Neuronal stem cell (in vitro differentiated cells): ENCODE measurements at places on chromosomes 16 and 17.

DNA sequence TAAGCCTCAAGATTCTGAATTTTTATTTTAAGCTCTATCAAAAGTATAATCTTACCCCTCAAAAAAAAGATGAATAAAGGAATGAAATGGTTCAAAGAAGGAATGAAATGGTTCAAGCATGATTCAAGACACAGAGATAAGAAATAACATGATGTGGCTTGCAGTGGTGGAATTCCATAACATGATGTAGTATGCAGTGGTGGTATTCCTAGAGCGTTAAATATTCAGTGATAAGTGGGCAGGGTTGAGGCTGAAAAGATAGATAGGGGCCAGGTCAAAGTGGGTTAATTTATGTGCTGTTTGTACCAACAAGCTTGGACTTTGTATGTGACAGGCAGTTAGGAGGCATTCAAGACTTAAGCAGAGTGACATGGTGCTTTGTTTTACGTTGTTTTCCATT is 29.6 kb downstream of the TNRC6A start:
- no peak for DNase-seq

DNA sequence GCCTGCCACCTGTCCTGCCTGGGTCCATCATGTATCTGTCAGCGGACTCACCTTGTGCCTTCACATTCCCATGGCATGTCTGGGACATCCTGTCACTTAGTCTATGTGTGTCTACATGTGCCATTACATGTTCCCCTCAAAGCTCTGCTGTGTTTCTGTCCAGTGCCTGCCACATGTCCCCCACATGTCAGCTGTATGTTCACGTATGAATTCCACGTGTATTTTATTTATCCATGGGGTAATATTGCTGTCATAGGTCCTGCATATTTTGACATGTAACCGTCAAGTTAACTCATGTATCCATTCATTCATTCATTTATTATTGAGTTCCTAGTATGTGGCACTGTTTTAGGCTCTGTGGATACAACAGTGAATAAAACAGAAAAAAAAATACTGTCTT is 20.8 kb downstream of the TMEM92 start:
- no peak for DNase-seq

- DNase-seq = no peak
Observed at GRCh38 chr17:28819582-28819981, 23.0 kb downstream of the FAM222B start.

- no peak for DNase-seq
Observed at GRCh38 chr16:81266680-81267095, 28.2 kb downstream of the BCO1 start.

- DNase-seq = no peak
Observed at GRCh38 chr16:50299508-50300105, 33.3 kb downstream of the ADCY7 start.

GRCh38 chr16:56163938-56164337 is 27.4 kb upstream of the GNAO1 start:
- DNase-seq = no peak

GRCh38 chr17:640436-640835 is 74.2 kb downstream of the VPS53 start:
- no peak for DNase-seq

DNA sequence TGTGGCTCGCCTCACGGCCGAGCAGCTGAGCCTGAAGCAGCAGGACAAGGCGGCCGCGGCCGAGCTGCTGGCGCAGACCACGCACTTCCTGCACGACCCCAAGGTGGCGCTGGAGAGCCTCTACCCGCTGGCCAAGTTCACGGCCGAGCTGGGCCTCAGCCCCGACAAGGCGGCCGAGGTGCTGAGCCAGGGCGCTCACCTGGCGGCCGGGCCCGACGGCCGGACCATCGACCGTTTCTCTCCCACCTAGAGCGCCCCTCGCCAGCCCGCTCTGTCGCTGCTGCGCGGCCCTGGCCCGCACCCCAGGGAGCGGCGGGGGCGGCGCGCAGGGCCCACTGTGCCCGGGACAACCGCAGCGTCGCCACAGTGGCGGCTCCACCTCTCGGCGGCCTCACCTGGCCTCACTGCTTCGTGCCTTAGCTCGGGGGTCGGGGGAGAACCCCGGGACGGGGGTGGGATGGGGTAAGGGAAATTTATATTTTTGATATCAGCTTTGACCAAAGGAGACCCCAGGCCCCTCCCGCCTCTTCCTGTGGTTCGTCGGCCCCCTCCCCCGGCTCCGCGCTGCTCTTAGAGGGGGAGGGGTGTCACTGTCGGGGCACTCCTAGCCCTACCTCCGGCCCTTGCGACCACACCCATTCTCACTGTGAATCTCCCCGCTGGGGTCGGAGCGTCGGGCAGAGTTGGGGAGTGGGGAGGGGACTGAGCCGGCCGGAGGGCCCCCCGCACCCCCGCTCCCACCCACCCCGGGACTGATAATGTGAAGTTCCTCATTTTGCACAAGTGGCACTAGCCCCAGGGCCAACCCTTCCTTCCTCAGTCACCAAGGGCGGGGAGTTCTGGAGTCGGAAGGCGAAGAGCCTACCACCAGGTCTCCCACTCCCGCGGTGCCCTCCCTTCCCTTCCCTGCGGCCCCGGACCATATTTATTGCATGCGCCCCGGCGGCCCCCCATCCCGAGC is 4.0 kb downstream of the HIC1 start:
- no peak for DNase-seq

GRCh38 chr16:642189-643049 is 791 bp downstream of the MCRIP2 start:
- no peak for DNase-seq

- no peak for DNase-seq
Observed at GRCh38 chr16:3861808-3862451, 18.6 kb downstream of the CREBBP start.

DNA sequence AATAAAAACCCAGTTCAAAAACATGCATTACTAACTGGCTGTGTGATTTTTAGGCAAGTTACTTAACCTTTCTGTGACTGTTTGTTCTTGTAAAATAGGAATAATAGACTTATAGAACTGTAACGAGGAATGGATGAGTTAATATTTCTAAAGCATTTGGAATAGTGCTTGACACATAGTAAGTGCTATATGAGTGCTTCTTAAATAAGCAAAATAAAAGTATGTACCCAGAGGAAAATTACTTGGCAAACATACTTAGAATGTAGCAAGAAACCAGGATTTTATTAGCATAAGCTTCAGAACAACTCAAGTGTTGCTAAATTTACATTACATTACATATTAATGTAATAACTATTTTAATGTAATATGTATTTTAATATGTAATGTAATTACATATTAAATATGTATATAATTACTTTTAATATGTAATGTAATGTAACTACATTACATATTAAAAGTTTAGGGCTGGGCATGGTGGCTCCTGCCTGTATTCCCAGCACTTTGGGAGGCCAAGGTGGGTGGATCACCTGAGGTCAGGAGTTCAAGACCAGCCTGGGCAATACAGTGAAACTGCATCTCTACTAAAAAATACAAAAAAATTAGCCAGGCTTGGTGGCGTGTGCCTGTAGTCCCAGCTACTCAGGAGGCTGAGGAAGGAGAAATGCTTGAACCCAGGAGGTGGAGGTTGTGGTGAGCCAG is 14.2 kb downstream of the NFAT5 start:
- no peak for DNase-seq

DNA sequence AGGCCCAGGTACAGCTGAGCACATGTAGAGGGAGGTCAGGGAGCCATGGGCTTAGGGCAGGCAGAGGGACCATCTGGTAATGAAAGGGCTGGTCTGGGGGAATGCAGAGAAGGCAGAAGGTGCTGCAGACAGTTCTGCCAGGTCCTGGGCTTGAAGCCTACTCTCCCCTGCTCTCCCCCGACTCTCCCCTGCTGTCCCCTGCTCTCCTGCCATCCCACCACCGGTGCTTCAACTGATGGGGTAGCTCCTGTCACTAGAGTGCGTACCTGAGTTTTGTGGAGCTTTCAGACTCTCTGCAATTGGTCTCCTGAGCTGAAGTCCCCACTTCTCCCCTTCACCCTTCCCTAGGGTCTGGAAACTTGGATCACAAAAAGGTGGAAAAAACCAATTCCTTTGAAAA is 37.3 kb upstream of the PHOSPHO1 start:
- DNase-seq = no peak

DNA sequence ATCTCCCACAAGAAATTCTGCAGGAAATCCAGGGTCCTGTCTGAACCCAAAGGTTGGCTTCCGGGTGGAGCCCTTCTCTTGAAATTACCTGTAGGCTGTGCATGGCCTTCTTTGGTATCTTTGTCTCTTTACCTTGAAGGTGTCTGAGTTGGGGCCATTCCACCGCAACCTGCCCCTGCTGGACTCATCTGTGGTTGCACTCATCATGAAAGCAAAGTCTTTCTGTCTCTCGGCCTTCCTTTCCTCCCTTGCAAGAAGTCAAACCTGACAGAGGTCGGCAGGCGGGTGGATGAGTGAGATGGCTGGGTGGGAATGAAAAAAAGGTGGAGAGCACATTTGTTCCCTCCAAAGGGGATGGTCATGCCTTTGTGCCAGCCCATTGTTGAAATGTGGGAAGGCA is 25.1 kb downstream of the SALL1 start:
- DNase-seq = no peak

GRCh38 chr17:64458756-64459155 is 9.8 kb downstream of the MILR1 start:
- no peak for DNase-seq

DNA sequence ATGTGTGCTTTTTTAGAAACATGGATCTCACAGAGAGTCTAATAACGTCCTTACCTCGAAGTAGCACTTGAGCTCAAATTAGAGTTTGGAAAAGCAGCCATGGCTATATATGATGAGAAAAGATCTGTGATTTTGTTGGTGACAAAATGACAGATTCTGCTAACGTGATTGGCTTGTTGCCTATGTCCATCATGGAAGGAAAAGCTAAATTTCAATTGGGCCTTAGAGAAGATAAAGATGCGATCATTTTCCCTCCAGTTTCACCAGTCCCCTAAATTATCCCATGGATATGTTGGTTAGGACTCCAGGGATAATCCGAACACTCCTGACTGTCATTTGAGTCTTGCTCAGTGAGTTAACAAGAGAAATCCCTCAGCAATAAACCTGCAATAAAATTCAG is 175.8 kb downstream of the C16orf95 start:
- no peak for DNase-seq

- no peak for DNase-seq
Observed at GRCh38 chr16:67001726-67002125, 13.3 kb downstream of the CES4A start.

DNA sequence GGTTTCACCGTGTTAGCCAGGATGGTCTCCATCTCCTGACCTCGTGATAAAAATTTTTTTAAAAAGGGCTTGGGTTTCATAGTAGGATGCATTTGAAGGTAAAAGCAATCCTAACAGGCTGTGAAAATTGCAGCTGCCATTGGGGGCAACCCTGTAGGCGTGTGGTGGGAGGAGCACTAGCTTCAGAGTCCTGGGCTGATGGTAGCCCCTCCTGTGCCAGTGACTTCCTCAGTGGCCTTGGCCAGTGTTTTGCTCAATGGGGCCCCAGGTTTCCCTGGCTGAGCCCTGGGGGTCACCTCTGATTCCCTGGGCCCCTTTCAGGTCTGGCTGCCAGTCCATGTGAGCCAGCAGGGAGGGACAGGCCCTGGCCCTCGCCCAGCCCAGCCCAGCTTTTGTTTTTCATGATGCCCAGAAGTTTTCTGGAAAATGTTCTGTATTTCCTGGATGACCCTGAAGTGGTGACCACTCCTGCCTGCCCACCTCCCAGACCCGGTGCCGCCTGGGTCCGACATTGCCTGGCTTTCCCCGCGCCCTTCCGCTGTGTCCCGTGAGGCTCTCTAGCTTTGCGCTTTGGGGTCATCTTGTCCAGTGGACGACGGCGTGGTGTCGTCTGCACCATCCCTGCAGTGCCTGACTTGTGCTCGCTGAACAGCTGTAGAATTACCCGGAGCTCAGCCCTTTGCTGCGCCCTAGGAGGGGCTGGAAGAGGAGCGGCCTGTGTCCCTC is 9.4 kb downstream of the MGRN1 start:
- no peak for DNase-seq

GRCh38 chr17:57645950-57646665 is 99.0 kb downstream of the CCDC182 start:
- no peak for DNase-seq

- DNase-seq = no peak
Observed at GRCh38 chr16:8644211-8645140, 23.0 kb downstream of the METTL22 start.

DNA sequence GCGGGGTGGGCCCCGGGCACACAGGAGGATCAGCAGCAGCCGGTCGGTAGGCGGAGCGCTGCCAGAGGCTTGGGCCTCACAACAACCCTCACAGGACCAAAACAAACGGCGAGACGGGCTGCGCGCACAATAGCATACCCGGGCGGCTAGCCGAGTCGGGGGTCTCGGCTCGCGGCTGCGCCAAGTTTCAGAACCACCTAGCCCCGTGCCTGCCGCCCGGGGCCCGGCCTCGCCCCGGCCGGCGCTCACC is 732 bp downstream of the ULK2 start:
- DNase-seq = peak; percentile 54

- peak; percentile 43 for DNase-seq
Observed at GRCh38 chr17:29778956-29779811, 150.8 kb downstream of the SSH2 start.
